ENCODE measurements at places on chromosomes 7 and 10.

DNA sequence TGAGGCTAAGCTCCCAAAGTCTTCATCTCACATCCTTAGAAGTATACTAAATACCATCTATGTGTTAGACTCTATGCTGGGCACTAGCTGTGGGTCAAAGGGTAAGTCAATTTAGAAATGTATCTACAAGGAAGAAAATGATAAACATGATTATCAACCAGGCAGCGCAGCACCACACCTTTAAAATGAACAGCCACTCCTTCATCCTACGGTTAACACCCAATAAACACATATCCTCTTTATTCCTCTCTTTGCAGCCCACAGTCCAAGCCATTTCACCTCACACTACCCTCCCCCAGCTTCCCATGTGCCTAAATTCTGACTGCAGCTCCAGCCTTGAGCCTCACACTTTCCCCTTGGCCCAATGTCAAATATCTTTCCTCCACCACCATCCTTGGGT lies 362.6 kb downstream of the FGFR2 start:
- no peak for DNase-seq

DNA sequence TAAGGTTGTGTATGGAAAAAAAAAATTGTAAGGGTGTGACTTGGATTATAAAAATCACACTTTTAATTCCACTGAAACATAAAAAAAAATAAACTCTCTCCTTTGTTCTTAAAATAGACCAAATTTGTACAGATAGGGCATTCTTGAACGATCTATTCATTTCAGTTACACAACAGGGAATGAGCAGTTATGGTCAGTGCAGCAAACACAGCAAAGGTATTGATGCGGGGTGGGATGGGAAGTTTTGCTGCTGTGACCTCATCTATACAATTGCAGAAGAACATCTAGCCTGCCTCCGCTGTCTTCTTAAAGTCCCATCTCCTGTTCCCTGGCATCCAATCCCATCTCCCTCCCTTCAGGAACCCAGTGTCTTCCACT lies 580.2 kb downstream of the SUGCT start:
- no peak for DNase-seq

DNA sequence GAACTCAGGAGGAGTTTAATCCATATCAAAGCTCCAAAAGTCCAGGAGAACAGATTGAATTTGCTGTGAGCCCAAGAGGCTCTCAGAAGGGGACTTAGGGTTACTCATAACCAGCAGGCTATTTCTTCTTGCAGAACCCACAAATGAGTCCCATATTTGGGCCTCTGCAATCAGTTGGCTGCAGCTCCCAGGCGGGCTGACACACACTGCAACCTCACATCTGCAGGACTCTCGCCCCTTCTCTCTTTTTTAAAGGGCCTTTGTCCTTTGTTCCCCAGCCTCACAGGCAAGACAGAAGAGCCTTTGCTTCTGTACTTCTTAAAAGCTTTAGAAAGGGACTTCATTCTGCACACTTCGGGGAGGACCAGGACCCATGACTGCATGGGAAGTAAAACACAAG lies 26.7 kb downstream of the CREB3L2 start:
- no peak for DNase-seq

DNA sequence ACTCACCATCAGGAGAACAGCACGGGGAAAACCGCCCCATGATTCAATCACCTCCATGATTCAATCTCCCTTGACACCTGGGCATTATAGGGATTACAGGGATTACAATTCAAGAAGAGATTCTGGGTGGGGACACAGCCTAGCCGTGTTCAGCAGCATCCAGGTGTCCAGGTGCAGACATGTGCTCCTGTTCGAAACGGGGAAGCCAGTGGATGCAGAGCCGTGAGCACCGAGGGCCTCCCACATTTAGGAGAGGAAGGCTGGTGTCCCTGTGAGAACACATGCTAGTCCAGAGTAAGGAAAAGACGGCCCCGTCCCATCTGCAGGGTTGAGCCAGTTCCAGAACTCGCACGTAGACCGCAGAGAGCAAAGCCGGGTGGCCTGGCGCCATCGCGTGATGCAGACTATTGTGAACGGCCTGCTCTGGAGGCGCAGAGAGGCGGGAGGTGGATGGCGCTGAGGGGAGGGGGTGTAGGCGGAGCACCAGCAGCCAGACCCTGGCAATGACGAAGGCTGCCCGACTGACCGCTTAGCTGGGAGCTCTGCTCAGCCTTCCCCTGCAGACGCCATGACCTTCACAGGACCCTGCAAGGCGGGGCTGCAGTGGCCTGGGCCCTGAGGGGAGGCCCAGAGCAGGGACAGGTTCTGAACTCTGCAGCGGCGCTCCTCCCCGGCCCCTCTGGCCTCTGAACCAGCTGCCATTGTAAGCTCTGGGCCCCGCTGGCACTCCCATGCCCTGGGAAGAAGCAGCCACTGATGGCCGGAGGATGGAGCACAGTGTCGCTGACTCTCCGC lies 141.6 kb upstream of the TCERG1L start:
- DNase-seq = peak; percentile 87

DNA sequence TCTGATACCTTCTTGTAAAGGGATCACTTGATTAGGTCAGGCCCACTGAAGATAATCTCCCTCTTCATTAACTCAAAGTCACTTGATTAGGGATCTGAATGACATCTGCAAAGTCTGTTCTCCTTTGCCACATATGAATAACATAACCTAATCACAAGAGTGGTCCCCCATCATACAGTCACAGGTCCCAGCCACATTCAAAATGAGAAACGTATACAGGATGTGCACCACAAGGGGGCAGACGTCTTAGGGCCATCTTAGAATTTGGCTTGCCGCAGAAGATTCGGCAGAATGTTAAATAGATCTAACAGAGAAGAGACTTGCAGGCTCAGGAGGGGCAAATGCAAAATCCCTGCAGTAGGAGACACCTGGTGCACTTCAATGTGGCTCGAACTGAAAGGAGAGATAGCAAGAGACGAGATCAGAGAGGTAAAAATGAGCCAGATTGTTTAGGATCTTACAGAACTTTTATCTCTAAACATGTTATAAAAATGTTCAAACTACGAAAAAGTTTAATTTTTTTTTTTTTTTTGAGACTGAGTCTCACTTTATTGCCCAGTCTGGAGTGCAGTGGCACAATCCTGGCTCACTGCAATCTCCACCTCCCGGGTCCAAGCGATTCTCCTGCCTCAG lies 10.4 kb upstream of the SMC3 start:
- DNase-seq = no peak

DNA sequence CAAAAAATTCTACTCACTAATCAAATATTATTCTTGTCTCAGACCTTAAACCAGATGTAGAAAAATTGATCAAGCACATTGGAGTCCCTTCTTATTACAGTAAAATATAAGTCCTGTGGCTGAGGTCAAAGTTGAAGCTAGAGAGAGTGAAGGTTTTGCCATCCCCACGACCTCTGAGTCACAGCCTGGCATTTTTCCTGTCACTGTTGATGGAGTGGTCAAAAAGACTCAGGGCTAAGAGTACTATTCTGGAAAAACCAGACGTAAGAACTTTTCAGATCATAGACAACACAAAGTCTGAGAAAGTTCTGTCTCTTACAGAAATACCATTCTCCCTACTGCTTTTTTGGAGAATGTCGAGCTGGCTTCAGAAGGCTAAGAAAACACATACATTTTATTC lies 323.7 kb upstream of the ANKRD30A start:
- no peak for DNase-seq

DNA sequence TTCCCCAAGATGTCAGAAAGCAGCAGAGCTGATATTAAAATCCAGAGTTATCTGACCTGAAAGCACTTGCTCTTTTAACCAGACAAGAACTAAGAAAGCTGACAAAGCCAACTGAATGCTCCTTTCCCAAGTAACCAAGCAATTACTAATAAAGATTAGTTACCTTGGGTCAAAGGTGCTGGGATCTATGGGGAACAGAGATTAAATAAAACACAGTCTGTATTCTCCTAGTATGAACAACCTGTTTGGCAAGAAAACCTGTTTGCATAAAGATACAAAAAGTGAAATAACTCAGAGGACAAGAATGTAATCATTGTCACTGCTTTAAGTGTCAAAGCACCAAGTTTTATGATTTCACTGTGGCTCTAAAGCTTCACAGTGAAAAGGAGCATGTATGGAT lies 35.7 kb downstream of the ITPRID1 start:
- DNase-seq = no peak

All from left forelimb (tissue), 1 donor.